ENCODE measurements at places on chromosomes 7 and 10.

- no peak for DNase-seq
Observed at GRCh38 chr7:101880282-101881054, 63.0 kb downstream of the CUX1 start.

DNA sequence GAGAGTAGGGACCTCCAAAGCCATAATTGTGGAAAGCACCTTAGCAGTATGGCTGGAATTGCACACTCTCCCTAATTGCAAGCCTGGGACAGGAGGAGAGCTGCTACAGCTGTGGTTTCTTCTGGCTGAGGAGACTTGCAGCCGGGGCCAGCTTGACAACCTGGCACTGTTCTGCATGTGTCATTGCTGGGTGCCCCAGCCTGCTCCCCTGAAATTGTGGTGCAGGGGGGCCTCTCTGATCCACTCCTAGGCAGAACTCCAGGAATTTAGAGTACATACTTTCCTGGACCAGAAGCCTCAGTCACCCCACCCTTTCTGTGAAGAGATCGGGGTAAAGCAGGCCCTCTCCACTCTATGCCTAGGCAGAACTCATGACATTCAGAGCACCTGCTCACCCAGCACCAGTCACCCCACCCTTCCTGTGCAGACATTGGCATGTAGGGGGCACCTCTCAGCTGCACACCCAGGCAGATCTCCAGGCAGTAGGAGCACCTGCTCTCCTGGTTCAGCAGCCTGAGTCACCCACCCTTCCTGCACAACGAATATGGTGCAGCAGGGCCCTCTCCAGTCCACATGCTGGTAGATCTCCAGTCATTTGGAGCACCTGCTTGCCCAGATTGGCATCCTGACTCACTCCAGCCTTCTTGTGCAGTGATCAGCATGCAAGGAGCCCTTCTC is 34.4 kb upstream of the DYNC1I1 start:
- DNase-seq, result no peak

GRCh38 chr10:34153663-34154382 is 661.3 kb downstream of the PARD3 start:
- no peak for DNase-seq

- DNase-seq, result no peak
Observed at GRCh38 chr10:59682986-59683937, 26.4 kb downstream of the SLC16A9 start.

Measured in fibroblast of skin of abdomen (primary cell).